Gastrocnemius medialis (tissue), 4 donors: ENCODE measurements at places on chromosomes 5 and 9. TPM values are rescaled to one million over a fixed set of nuclear protein-coding genes. Genes with fewer than 3 reads are reported as not detected.

HTR4 gene
- 0.41 TPM for total RNA-seq

ZNF658 gene
- total RNA-seq: 5.0 TPM

GFRA3 gene
- total RNA-seq: not detected

NDUFB6 gene
- total RNA-seq: 71.8 TPM

KIF20A gene
- total RNA-seq: 0.89 TPM

OMD gene
- total RNA-seq: 1.5 TPM

CDX1 gene
- not detected for total RNA-seq

GADD45G gene
- total RNA-seq: 121 TPM

ZNF367 gene
- 5.1 TPM for total RNA-seq

PSAT1 gene
- total RNA-seq: not detected

DNA sequence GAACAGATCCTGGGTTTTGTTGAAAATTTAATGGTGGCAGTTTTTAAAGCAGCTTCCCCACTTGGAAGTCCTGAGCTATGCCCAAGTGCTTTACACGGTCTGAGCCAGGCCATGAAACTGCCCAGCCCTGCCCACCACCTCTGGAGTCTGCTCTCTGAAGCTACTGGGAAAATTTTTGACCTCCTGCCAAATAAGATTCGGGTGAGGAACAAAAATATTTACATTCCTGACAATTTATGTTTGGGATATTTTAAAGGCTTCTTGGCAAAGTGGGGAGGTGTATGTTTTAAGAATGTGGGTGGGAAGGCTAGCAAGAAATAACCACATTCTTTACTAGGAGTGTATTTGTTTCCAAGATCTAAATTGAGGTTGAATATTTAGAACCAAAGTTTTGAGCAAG, 50.0 kb downstream of the HACD4 start:
- peaks cover 11% of the 10 kb centered on the region for H3K36me3 ChIP-seq
- no peaks in the 10 kb centered on the region for H3K27me3 ChIP-seq
- no peak overlapping the region for H3K27ac ChIP-seq
- H3K4me1 ChIP-seq: peaks cover 8% of the 10 kb centered on the region
- DNase-seq: no peak

DNA sequence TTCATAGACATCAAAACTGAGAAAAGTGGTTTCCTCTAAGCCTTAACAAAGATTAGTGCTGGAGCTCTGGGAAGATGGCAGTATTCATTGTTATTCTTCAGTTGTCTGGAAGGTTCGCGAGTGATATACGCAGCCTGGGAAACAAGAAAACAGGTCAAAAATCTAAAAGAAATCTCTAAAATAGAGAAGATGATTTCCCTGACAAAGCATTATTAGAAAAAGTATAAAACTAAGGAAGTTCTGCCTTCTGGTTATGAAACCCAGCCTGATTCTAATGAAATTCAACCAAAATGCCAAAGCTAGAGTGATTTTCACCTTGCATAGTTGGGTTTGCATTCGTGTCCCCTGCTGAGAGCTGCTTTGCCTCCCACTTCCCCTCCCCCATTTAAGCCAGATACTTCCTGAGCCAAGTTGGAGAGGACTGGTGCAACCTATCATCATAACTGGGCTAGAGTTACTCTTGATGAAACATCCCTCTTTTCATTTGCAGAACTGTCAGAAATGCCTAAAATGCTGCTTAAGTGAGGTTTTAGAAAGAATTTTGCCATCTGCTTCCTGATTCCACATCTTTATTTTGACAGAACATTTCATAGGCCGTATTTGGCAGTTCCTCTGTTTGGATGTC, 48.4 kb downstream of the NDFIP1 start:
- H3K27ac ChIP-seq: no peak overlapping the region
- no peaks in the 10 kb centered on the region for H3K27me3 ChIP-seq
- DNase-seq: no peak
- no peak overlapping the region for H3K4me3 ChIP-seq
- H3K36me3 ChIP-seq: no peaks in the 10 kb centered on the region
- no peaks in the 10 kb centered on the region for H3K4me1 ChIP-seq

DNA sequence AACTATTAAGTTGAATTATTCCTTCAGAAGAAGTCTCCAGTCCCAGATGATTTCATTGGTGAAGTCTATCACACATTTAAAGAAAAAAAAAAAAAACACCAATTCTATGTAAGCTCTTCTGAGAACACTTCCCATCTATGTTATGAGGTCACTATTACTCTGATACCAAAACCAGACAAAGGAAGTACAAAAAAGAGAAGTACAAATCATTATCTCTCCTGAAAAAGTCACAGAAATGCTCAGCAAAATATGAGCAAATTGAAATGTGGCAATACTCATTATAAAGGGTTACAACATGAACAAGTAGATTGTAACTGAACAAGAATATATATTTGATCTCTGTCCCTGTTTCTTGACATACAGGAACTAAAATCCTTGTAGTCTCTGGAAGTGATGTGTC, 280.4 kb downstream of the TLE1 start:
- H3K4me3 ChIP-seq: no peak overlapping the region
- no peak overlapping the region for H3K27ac ChIP-seq
- H3K4me1 ChIP-seq: peaks cover 7% of the 10 kb centered on the region
- DNase-seq: no peak
- no peaks in the 10 kb centered on the region for H3K36me3 ChIP-seq

DNA sequence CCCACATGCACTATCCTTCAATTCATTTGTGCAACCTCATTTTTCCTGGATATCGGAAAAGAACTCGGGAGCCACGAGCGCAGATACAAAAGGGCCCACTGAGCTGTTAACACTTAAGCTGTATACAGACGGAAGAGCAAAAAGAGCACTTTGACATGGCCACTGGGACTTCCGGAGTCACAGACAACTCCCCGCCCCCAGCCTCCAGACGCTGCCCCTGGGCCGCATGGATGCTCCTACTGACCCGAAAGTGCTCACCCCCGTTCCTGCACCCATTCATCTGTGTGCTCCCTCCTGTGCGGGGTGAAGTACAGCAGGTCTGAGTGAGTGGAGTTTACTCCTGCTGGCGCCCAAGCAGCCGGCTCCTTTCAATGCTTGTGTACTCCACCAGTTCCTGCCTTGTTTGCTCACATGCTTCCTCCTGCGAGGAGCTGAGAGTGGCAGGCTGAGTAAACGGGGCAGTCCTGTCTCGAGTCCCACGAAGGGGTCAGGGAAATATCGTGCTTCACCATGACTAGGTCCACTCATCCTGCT, 901.0 kb upstream of the CTNND2 start:
- no peak overlapping the region for H3K4me3 ChIP-seq
- DNase-seq: no peak
- H3K4me1 ChIP-seq: no peaks in the 10 kb centered on the region
- H3K27me3 ChIP-seq: no peaks in the 10 kb centered on the region

GRCh38 chr9:131752231-131752884, 12.5 kb upstream of the RAPGEF1 start:
- H3K4me3 ChIP-seq: no peak overlapping the region
- H3K27me3 ChIP-seq: no peaks in the 10 kb centered on the region
- DNase-seq: no peak
- H3K4me1 ChIP-seq: no peaks in the 10 kb centered on the region
- H3K27ac ChIP-seq: no peak overlapping the region

GRCh38 chr5:139137697-139138096, 60.5 kb downstream of the SIL1 start:
- H3K4me3 ChIP-seq: no peak overlapping the region
- peaks cover 73% of the 10 kb centered on the region for H3K4me1 ChIP-seq
- DNase-seq: peak; percentile 68
- H3K27me3 ChIP-seq: no peaks in the 10 kb centered on the region

DNA sequence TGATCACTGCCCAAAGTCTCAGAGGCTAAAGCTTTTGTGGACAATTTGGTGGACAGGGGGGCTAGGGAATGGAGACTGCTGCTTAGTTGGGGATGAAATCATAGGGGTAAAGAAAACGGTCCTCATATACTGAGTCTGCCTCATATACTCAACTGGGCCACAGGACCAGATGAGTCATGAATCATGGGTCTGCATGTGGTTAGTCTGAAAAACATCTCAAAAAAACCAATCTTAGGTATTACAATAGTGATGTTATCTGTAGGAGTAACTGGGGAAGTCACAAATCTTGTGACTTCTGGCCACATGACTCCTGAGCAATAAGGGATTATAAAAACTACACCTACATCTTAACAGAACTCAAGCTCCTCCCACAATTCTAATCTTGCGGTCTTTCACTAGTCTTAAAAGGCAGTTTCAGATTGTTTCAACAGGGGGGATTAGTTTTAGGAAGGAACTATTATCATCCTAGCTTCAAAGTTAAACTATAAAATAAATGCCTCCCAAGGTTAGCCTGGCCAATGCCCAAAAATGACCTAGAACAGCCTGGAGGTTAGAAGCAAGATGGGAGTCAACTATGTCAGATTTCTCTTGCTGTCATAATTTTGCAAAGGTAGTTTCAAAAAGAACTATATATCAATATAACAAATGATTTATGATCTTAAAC, 17.5 kb downstream of the TMEM161B start:
- no peaks in the 10 kb centered on the region for H3K27me3 ChIP-seq
- H3K4me3 ChIP-seq: no peak overlapping the region
- H3K36me3 ChIP-seq: no peaks in the 10 kb centered on the region
- no peak overlapping the region for H3K27ac ChIP-seq
- H3K4me1 ChIP-seq: peaks cover 7% of the 10 kb centered on the region

DNA sequence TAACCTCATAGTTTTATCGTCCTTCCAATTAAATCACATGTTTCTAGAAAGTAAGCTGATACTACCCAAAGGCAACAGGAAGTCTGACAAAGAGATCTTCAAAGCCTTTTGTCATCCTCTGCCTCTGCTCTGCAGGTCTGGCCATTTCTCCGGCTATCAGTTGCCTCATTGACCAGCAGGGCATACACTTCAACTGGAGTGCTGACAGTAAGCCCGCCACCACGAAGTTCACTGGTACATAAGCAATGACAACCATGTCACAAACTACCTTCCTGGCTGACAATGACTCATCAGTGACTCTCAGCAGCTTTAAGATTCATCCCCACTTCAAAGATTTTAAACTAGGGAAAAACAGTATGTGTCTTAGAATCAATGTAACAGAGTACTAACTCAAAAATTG, 20.6 kb downstream of the SPTLC1 start:
- no peaks in the 10 kb centered on the region for H3K36me3 ChIP-seq
- H3K4me3 ChIP-seq: no peak overlapping the region
- no peak for DNase-seq
- H3K27ac ChIP-seq: no peak overlapping the region
- H3K27me3 ChIP-seq: no peaks in the 10 kb centered on the region

DNA sequence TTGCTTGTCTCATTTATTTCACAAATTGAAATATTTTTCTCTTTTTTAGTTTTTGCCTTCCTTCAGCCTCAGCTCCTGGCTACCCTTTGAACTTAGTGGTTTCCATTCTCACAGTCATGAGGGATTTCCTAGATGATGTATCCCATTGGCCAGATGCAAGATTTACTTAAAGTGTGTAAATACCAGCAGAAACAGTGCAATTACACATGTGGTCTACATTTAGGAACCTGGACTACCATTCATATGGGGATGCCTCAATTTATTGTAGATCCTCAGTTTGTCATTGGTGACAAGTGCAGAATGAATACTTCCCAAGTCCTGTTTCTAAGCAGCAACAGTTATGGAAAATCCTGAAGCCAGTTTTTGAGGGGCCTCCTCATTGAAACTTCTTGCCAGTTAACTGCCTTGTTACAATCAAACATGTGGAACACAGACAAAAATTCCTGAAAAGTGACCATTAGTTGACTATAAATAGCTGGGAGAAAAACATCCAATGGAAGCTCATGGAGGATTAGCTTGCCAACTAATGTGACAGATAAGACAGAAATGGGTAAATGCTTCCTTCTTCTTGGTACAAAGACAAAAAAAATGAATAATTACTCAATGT, 113.6 kb upstream of the FER start:
- H3K4me1 ChIP-seq: no peaks in the 10 kb centered on the region
- DNase-seq: no peak
- H3K27ac ChIP-seq: no peak overlapping the region
- H3K36me3 ChIP-seq: no peaks in the 10 kb centered on the region
- no peaks in the 10 kb centered on the region for H3K27me3 ChIP-seq
- no peak overlapping the region for H3K4me3 ChIP-seq

- H3K4me3 ChIP-seq: no peak overlapping the region
- DNase-seq: no peak
- no peak overlapping the region for H3K27ac ChIP-seq
- peaks cover 21% of the 10 kb centered on the region for H3K4me1 ChIP-seq
- peaks cover 14% of the 10 kb centered on the region for H3K36me3 ChIP-seq
Measured at GRCh38 chr9:113598883-113599282, 135.4 kb downstream of the RGS3 start.

DNA sequence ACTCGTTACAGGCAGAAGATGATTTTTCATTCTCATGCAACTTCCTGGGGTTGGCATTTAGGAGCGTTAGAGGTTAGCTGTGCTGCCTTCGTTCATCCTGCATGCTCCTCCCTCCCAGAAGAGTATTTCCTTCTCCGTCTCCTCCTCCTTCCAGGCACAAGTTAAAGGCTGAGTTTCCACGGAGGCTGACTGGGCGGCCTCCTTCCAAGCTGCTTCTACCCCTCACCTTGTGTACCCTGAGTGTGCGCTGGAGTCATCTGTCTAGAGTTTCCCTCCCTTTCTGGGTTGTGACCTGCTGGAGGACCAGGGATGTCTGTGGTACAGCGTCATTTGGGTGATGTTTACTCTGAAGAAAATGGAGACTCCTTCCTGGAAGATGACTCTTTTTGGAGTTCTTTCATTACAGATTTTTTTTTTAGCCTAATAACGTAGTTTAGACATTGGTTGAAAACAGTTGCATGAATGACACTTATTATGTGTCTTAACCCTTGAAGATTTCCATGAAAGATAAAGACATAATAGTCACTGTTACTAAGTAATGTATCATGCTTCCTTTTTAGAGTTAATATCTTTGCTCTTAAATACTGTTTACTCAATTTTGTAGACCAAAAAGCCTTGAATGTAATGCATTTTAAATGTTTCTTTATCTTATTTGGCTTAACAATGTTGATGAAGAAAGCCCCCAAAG, 146.9 kb downstream of the TENT4A start:
- H3K27ac ChIP-seq: no peak overlapping the region
- no peak overlapping the region for H3K4me3 ChIP-seq
- DNase-seq: no peak
- peaks cover 13% of the 10 kb centered on the region for H3K4me1 ChIP-seq
- H3K36me3 ChIP-seq: no peaks in the 10 kb centered on the region
- H3K27me3 ChIP-seq: no peaks in the 10 kb centered on the region

GRCh38 chr5:171268700-171269620, 40.1 kb upstream of the TLX3 start:
- no peak for DNase-seq
- no peak overlapping the region for H3K27ac ChIP-seq
- no peak overlapping the region for H3K4me3 ChIP-seq
- H3K4me1 ChIP-seq: no peaks in the 10 kb centered on the region

- no peak overlapping the region for H3K4me3 ChIP-seq
- H3K27ac ChIP-seq: no peak overlapping the region
- H3K27me3 ChIP-seq: no peaks in the 10 kb centered on the region
- no peaks in the 10 kb centered on the region for H3K4me1 ChIP-seq
- no peak for DNase-seq
Measured at GRCh38 chr5:91599863-91600262, 216.7 kb upstream of the ARRDC3 start.

GRCh38 chr5:24059006-24059405, 551.6 kb downstream of the PRDM9 start:
- H3K27ac ChIP-seq: no peak overlapping the region
- H3K4me3 ChIP-seq: no peak overlapping the region
- no peaks in the 10 kb centered on the region for H3K4me1 ChIP-seq
- DNase-seq: no peak

- no peak overlapping the region for H3K27ac ChIP-seq
- H3K4me1 ChIP-seq: no peaks in the 10 kb centered on the region
- H3K27me3 ChIP-seq: no peaks in the 10 kb centered on the region
- DNase-seq: no peak
- peak overlapping the region; percentile 30 for H3K4me3 ChIP-seq
Measured at GRCh38 chr9:129282731-129283211, 104.7 kb upstream of the IER5L start.

- H3K4me1 ChIP-seq: no peaks in the 10 kb centered on the region
- H3K4me3 ChIP-seq: no peak overlapping the region
- H3K36me3 ChIP-seq: no peaks in the 10 kb centered on the region
- peaks cover 40% of the 10 kb centered on the region for H3K27me3 ChIP-seq
- no peak overlapping the region for H3K27ac ChIP-seq
Measured at GRCh38 chr9:129666575-129666974, 1.1 kb downstream of the PRRX2 start.
